ENCODE measurements at places on chromosomes 7 and 10.

- no peak for DNase-seq
These were observed 85.2 kb downstream of the GRID1 start for GRCh38 chr10:86281396-86281795.

DNA sequence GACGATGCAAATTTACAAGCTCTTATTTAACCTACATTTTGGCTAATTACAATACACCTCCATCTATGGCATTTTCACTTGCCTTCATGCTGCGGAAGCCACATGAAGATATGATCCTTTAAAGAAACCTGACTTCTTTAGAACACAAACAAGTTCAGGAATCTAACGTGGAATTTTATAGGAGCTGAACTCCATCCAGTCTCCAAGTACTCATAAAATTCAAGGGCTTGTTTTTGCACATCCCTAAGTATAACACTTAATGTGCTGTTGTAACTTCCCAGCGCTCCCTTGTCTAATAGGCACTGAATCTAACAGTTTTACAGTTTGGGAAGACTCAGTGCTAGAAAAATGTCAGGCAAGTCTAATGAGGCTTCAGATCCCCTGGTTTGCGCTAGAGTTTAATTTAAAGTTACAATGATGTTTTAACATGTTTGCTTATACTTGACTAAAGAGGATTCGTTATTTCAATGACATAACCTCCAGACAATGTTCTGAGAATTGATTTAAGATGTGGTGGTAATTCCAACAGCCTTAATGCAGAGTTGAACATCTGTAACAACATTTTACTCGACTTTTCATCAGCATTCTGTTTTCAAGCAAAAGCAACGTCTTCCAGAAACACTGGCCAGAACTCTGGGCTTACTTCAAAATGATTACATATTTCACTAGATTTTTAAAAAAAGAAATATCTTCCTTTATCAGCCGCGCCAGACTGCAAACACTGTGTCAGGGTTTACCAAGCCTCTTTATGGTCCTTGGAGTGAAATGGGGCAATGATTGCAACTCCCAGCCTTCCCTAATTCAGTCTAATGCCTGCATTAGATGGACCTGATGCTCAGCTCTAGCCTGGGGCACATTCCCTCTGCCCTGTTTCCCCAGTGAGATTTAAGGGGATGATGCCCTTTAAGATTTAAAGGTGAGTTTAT lies 664.3 kb downstream of the KCNMA1 start:
- peak; percentile 16 for DNase-seq

- DNase-seq: no peak
These were observed 255.4 kb downstream of the ARHGAP21 start for GRCh38 chr10:24468281-24468751.

DNA sequence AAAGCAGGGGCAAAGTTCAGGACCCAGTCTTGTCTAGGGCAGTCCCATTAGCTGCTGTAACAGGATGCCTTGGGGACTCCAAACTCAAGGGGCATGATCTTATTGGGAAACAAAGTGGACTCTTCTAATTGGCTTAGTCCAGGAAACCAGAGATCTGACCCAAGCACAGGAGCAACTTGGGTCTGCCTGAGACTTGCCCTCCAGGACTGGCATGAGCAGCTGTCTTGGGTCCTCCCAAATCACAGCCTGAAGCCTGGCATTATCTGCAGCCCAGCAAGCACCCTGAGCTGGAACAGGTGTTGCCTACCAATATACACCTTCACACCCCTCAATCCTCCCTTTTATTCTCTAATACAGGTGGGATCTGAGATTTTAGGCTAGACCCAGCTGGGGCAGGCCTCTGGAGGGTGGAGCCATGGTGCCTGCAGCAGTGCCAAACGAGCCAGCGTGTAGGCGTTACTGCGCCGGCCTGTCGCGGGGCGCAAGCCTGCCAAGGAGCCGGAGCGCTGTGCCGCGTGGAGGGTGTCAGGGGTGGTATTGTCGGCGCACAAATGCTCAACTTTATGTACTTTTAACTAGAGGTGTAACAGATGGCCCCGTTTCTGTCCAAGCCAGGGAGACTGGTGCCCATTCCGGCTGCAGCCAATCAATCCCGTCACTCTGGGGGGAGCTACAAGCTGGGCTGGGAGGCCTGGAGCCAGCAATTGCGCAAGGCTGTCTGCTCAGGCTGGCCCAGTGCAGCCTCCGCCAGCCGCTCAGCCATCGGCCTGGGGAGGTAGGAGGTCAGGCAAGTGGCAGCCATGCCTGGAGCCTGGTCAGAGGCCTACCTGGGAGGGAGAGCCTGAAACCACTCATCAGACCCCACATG lies 12.8 kb upstream of the LBX1 start:
- DNase-seq: no peak

DNA sequence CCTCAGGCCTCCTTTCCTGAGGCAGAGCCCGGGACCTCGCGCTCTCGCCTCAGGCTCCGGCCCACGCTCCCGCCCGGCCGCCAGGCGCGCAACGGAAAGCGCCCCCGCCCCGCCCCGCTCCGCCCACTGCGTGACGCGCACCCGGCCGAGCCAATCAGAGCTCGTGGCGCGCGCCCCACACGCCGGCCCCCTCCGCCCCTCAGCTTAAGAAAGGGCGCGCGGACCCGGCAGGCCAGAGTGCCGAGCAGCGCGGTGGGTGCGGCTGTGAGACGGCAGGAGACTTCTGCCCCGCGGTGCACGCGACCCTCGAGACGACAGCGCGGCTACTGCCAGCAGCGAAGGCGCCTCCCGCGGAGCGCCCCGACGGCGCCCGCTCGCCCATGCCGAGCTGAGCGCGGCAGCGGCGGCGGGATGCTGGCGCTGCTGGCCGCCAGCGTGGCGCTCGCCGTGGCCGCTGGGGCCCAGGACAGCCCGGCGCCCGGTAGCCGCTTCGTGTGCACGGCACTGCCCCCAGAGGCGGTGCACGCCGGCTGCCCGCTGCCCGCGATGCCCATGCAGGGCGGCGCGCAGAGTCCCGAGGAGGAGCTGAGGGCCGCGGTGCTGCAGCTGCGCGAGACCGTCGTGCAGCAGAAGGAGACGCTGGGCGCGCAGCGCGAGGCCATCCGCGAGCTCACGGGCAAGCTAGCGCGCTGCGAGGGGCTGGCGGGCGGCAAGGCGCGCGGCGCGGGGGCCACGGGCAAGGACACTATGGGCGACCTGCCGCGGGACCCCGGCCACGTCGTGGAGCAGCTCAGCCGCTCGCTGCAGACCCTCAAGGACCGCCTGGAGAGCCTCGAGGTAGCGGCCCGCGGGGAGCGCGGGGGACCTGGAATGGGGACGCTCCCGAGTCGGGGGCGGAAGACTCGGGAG lies at the start of gene NPTX2:
NPTX2 (plus strand) TSS at position 235 of the 909 bp plus-strand sequence; CDS start at position 412, 177 bp downstream.
- no peak for DNase-seq

- peak; percentile 76 for DNase-seq
These were observed 59.4 kb downstream of the USP6NL start for GRCh38 chr10:11551916-11552602.

DNA sequence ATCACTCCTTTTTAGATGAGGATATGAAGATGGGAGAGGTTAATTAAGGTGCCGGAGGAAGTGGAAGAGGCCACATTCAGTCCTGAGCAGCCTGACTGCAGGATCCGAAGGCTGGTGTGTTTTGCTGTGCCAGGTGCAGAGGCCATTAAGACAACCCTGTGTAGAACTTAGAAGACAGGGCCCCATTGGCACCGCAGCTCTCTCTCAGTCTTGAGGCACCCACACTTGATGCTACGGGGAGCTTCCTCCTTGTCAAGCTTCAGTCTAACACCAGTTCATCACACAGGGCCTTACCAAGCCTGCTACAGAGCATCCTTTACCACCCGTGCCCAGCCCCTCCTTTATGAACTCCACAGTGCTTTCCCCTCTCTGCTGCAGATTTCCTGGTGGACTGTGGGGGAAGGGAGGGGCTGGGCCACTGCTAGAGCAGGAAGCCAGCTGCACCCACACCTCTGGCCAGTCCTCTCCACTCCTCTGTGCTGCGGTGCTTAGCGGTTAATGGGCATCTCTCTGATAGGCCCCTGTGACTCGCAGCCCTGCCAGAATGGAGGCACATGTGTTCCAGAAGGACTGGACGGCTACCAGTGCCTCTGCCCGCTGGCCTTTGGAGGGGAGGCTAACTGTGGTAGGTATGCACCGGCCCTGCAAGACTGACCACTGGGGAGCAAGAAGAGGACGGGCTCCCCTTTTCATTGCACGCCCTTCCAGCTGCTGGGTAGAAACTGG lies 45.5 kb downstream of the VWA2 start:
- no peak for DNase-seq

DNA sequence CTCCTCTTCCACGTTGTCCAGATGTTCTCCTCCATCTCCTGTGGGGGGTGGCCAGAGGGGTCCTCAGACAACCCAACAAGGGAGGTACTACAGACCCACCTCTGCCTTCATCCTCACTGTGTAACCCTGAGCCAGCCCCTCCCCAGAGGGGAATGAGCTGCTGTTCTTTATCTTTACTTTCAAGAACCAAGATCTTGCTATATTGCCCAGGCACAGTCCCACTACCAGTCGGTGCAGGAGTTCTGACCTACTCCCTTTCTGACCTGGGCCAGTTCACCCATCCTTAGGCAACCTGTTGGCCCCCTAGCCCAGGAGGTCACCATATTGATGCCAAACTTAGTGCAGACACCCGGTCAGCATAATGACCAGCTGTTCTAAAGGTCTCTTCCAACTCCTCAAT lies 16.8 kb upstream of the MTPAP start:
- no peak for DNase-seq

DNA sequence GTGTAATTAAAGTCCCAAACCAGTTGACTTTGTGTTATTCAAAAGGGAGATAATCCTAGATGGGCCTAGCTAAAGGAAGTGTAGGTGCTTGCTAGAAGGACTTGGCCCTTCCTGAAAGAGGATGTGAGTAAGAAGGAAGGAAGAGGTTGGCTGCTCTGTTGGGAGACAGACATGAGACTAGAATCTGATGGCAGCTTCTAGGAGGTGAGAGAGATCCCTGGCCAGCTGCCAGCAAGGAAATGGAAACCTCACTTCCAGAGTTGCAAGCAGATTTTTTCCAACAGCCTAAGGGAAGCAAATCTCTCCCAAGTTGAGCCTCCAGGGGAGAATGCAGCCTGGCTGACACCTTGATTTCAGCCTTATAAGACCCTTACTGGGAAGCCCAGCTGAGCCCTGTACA lies 368.4 kb upstream of the ZMIZ1 start:
- no peak for DNase-seq

DNA sequence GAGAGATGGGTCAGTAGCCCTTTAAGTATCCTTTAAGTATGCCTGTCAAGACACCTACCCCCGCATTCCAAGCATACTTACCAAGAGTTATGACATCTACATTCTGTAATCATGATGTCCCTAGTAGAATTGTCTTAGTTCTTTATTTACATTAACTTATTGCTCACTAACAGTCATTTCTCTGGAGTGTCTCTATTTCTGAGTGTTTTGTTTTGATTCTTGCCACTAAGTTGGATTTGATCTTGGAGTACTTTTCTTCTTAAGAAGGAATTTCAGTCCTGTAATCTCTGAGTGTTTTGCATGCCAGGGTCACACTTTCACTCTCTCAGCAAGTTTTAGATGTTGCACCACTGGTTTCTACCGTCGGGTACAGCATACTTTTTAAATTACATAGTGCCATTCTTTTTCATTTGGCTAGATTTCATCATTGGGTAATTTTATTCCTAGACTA lies 1053.9 kb downstream of the KCNMA1 start:
- DNase-seq: peak; percentile 75

- no peak for DNase-seq
These were observed 32.1 kb downstream of the JCAD start for GRCh38 chr10:30027057-30028005.

GRCh38 chr7:117803476-117803875 lies 69.8 kb downstream of the CTTNBP2 start:
- DNase-seq: no peak

DNA sequence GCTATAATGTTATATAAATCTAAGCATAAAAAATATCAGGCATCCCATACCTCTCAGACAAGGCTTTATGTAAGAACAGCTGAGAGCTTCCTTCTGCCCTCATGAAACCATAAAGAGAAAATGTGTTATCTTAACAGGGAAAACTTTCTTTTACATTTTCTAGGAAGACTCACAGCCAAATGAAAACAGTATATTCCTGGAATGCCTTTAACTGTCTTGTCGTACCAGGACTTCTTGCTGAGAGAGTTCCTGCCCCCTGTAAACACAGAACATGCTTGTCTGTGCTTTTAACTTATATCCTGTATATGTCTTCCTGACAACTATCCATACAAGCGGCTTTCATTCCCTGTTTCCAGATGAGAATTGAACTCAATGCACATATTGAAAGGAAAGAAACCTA lies 64.8 kb upstream of the AHR start:
- DNase-seq: no peak

DNA sequence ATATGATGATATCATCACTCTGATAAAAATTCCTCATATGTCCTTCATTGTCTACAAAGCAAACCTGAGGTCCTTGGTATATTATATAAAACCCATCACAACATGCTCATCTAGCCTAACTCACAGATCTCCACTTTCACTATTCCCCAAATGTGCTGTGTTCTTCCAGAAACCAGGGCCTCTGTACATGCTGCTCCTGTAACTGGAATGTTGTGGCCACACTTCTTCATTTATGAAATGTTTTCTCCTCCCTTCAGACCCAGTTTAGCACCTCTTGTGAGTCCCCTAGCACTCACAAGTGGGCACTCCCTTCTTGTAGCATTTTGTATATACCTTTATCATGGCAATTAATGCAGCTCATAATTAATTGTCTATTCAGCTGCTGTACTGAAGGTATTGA lies 61.9 kb downstream of the AASS start:
- no peak for DNase-seq

DNA sequence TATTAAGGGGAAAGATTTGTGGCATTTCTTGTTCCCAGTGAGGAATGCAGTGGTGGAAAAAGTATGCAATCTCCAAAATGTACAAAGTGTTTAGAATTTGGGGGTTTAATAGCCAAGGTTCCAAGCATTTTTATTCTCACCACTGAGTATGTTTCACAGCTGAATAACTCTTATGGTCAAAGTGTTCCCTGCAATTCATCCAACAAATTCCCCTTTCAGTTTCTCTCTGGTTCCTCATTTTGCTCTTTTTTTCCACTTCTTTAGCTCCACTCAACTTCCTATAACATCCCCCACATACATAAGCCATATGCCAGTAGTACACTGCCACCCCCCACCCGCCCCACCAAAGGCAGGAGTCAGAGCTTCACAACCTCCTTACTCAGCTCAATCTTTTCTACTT lies 4.6 kb downstream of the HECW1 start:
- peak; percentile 49 for DNase-seq

GRCh38 chr7:150722431-150722931 lies 6.1 kb downstream of the GIMAP1 start:
- DNase-seq: no peak

- no peak for DNase-seq
These were observed 17.3 kb downstream of the CYP2E1 start for GRCh38 chr10:133544506-133544905.

GRCh38 chr10:75283078-75283670 lies 47.4 kb upstream of the COMTD1 start:
- DNase-seq: no peak

DNA sequence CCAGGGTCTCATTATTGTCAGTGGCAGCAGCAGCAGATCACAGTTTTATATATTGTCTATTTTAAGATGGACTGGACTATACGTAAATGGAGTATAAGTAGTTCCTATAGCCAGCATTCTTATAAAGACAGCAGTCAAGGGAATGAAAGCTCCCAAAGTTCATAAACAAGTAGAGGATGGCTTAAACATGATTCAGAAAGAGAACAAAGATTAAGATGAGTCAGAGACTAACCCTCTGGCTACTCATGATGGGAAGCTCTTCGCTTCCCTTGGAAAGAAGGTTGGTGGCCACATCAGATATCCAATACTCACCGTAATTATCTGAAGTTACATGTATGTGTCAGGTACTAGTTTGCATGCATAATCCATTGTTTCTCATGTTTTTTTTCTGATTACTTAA lies 277.0 kb downstream of the INHBA start:
- DNase-seq: peak; percentile 67

Data from GM03348 (cell line).